Effector memory CD4-positive, alpha-beta T cell (primary cell): ENCODE measurements at places on chromosomes 4 and X.

GRCh38 chr4:39278476-39278875 is 87.7 kb downstream of the RFC1 start:
- DNase-seq, result no peak

DNA sequence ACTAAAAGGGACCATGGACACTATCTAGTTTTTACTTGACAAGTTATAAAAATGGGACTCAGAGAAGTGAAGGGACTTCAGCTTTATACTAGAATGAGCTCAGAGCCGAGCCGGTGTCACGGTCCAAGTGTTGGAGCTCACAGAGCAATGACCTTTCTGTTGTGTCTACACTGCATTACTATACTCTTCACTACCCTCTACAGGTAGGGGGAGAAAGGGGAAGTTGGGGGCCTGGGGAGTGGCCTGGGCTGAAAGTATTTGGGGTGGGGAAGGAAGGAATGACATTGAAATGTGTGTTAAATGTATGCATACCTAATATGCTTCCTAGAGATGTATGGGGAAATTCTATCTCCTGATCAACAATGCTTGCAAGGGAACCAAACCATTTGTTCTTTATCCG is 48.8 kb upstream of the HHIP start:
- no peak for DNase-seq

- no peak for DNase-seq
These were observed 1634.4 kb upstream of the PCDH7 start for GRCh38 chr4:29085748-29086147.

GRCh38 chr4:181982856-181983255 is 260.3 kb upstream of the TENM3 start:
- no peak for DNase-seq

- no peak for DNase-seq
These were observed 60.1 kb upstream of the PLAC1 start for GRCh38 chrX:134718105-134718965.
